ENCODE measurements at places on chromosomes 13 and 19.
A peak's percentile ranks its signal among the peaks of the same experiment; 100 is the strongest.

- DNase-seq, result no peak
Measured at GRCh38 chr13:79805317-79805716, 324.4 kb downstream of the NDFIP2 start.

- DNase-seq, result no peak
Measured at GRCh38 chr19:49927526-49928264, 1.3 kb upstream of the ATF5 start.

DNA sequence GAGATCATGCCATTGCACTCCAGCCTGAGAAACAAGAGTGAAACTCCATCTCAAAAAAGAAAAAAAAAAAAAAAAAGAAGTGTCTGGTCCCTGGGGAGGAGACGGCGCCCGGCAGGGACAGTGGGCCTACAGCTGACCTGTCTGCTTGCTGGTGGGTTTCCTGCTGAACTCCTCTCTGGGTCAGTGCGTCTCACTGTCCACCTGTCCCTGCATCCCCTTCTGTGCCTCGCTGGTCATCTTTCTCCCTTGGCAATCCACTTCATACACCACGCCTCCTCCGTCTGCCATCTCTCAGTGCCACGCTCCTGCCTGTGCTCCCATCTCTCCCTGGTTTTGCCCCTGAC, 63.4 kb downstream of the ACSBG2 start:
- no peak for DNase-seq

- no peak for DNase-seq
Measured at GRCh38 chr13:22468045-22468444, 712.7 kb upstream of the SGCG start.

DNA sequence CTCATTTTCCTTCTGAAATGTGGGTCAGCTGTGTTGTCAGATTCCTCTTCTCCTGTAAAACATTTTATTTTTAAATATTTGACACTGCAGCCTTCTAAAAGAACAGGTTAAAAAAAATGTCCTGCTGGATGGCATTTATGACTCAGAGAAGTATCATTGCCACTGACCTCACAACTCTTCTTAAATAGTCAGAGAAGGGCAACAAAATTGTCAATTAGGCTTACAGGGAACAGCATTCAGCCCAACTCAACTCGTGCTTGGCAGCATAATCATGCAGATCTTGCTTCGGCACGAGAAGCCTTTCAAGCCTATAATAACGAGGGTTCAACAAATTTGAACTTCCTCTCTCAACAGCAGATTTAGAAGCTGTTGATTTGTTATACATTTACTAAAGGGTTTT, 296.7 kb upstream of the DACH1 start:
- DNase-seq, result no peak

GRCh38 chr19:55494172-55494761, 6.0 kb downstream of the SSC5D start:
- no peak for DNase-seq

- no peak for DNase-seq
Measured at GRCh38 chr13:98565726-98566565, 11.0 kb downstream of the STK24 start.

GRCh38 chr19:42410371-42410770, 16.8 kb downstream of the LIPE start:
- no peak for DNase-seq

- DNase-seq, result no peak
Measured at GRCh38 chr13:33058776-33059327, 42.6 kb downstream of the KL start.

DNA sequence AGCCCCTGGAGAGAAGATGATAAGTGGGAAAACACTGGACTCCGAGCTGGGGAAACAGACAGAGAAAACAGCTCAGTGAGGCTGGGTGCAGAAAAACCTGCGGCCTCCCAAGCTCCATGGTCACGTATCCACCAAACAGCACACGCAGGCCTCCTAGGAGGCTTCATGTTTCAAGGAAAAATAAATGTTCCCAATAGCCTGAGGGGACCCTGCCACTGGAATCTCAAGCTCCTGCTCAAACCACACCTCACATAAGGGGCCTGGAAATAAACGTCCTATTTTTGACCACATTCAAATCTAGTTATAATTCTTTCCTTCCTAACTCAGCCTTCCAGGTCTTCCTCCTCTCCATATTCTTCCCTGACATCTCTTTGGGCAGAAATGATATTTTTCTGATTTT, 225.7 kb downstream of the ABCC4 start:
- no peak for DNase-seq

- DNase-seq, result no peak
Measured at GRCh38 chr13:95437561-95437960, 115.0 kb upstream of the CLDN10 start.

DNA sequence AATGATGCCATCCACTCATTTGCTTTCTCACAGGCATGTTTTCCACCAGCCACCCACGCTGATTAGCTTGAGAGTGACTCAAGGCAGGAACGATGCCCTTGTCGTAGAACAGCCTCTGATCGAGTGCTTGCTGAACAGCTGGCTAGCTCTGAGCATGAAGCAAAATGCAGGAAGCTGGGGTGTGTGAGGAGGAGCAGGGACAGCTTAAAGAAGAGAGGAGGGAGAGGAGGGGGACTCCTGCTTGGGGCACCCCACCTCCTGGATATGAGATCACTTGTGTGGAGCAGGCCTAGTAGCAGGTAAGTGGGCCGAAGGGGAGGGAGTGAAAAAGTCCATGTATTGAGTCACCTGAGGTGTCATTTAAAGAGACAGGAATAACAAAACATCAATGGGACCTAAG, 48.8 kb downstream of the IRS2 start:
- no peak for DNase-seq

DNA sequence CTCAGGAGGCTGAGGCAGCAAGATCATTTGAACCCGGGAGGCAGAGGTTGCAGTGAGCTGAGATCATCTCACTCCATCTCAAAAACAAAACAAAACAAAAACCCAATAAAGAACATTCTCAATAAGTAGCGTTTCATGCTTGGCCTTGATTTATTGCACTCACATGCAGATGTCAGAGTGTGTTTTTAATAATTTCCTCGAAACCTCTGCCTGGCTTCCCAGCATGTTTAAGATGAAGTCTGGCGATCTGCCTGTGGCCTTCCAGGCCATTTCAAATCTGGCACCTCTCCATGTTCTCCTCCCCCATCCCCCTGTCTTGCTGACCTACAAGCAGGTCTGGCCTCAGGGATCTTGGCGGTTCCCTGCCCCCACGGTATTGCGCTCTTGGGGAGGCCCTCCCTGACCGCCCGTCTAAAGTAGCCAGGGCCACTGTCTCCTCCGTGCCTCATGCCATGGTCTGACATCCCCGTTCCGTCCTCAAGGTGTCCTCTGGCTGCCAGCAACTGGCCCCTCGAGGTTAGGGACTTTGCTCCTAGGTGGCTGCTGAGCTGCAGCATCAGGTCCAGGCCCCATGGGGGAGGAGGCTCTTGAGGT, 1.6 kb downstream of the WDR88 start:
- DNase-seq, result no peak

DNA sequence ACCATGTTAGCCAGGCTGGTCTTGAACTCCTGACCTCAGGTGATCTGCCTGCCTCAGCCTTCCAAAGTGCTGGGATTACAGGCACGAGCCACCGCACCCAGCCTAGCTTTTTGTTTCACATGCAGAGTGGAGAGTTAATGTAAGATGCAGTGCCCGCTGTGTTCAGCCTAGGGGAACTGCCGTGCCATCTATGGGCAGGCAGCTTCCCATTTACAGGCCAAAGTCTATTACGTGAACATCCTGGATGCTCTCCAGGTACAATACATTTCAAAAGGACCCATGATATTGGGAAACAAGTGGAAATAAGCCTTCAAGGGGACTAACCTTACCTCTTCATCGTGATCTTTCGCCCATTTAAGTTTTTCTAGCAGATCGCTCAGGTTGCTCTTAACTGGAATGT, 10.1 kb downstream of the POGLUT2 start:
- DNase-seq, result no peak

GRCh38 chr19:40565910-40566495, 10.7 kb upstream of the SHKBP1 start:
- DNase-seq, result no peak

- DNase-seq, result peak; percentile 83
Measured at GRCh38 chr13:95380468-95381211, 79.4 kb upstream of the ABCC4 start.

DNA sequence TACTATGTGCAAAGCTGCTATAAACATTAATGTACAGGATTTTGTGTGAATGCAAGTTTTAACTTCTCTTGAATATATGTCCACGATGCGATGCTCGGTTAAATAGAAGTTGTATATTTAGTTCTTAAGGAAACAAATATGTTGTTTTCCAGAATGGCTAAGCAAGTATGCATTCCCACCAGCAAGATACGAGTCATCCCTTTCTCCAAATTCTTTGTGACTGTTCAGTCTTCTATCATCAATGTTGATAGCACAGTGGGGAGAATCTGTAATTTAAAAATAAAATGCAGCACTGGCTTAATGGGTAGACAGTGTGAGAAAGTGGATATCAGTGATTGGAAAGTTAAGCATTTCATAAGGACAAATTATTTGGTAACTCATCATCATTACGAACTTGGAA, 1340.8 kb downstream of the PCDH9 start:
- no peak for DNase-seq

- DNase-seq, result no peak
Measured at GRCh38 chr19:44260343-44260681, 626 bp downstream of the ZNF233 start.

- no peak for DNase-seq
Measured at GRCh38 chr19:6667114-6667627, 2.8 kb downstream of the TNFSF14 start.

DNA sequence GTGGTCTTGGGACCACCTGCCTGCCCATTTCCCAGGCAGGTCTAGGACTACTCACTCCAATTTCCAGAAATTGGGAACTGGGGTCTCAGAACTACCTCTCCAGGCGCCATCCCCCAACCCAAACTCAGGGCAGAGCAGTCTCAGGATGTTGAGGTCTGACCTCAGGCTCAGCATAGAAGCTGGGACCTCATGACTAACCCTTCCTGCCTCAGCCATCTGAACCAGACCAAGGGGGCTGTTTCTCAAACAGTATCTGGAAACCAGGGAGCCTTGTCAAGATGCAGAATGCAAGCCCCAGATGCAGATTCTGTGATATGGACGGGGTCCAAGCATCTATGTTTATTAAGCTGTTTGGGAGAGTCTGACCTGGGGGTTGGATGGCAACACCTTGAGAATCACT, 1.3 kb downstream of the FBXW9 start:
- no peak for DNase-seq

DNA sequence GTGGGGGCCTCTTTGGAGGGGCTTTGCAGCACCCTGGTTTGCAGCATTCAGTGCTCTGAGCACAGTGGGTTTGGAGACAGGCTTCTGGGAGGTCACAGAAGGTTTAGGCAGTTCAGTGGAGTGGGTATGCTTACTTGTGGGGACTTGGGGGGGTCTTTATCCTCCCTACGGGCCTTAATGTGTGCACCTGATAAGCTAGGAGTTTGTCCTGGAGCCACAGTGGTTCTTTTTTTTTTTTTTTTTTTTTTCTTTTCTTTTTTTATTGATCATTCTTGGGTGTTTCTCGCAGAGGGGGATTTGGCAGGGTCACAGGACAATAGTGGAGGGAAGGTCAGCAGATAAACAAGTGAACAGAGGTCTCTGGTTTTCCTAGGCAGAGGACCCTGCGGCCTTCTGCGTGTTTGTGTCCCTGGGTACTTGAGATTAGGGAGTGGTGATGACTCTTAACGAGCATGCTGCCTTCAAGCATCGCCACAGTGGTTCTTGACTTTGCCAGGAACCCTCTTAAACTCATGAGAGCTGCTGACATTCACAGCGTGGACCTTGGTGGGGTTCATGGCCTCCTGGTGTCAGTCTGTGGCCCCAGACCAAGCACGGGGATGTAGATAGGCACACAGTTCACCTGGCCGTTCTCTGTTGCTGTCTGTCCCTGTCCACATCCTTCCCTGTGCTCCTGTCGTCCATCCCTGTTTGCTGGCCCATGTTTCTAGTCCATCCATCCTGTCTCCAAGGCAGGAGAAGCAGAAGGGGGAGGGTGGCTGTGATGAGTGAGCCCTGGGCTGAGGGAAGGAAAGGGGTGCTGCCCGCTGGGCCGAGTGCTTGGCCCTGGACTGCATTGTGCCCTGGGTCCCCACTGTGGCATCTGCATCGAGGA, 2.7 kb downstream of the EGLN2 start:
- DNase-seq, result no peak

DNA sequence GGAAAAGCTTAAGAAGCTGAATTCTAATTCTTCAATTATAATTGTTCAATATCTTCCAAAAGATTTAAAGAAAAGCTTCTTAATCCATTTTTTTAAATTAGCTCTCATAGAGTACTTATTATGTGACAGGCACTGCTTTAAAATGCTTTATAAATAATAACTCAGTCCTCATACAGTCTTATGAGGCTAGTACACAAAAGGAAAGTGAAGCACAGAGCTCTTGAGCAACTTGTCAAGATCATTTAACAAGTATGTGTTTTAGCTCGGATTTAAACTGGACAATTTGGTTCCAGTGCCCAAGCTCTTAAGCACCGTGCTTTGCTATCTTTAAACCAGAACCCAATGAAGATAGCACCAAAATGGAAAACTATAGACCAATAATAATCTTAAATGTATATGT, 106.1 kb downstream of the DHRS12 start:
- no peak for DNase-seq

DNA sequence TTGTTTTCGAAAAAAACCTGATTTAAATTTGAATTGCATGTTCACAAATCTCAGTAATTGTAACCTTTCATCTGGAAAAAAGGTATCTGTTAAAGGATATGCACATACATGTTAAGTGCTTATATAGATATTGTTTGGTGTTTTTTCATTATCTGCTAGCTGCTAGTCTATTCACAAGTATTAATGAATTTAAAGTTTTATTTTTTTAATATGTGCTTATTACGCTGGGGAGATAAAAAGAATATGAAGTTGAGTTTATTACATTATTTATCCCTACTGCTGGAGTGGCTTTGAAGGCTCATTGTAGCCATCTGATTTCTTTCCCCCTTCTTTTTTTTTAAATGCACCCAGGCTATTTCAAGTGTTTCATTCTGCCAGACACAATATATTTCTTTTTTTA, 3.9 kb upstream of the MAB21L1 start:
- DNase-seq, result no peak

Measured in midbrain (tissue), 1 donor.